Lung (tissue), 17 donors: ENCODE measurements at places on chromosomes 2 and 18. TPM values are rescaled to one million over a fixed set of nuclear protein-coding genes. Genes with fewer than 3 reads are reported as not detected.

- H3K27me3 ChIP-seq = no peaks in the 10 kb centered on the region
- no peak overlapping the region for H3K27ac ChIP-seq
- H3K4me3 ChIP-seq = no peak overlapping the region
- H3K36me3 ChIP-seq = peaks cover 7% of the 10 kb centered on the region
Observed at GRCh38 chr2:10614939-10615338, 74.8 kb downstream of the NOL10 start.

DNA sequence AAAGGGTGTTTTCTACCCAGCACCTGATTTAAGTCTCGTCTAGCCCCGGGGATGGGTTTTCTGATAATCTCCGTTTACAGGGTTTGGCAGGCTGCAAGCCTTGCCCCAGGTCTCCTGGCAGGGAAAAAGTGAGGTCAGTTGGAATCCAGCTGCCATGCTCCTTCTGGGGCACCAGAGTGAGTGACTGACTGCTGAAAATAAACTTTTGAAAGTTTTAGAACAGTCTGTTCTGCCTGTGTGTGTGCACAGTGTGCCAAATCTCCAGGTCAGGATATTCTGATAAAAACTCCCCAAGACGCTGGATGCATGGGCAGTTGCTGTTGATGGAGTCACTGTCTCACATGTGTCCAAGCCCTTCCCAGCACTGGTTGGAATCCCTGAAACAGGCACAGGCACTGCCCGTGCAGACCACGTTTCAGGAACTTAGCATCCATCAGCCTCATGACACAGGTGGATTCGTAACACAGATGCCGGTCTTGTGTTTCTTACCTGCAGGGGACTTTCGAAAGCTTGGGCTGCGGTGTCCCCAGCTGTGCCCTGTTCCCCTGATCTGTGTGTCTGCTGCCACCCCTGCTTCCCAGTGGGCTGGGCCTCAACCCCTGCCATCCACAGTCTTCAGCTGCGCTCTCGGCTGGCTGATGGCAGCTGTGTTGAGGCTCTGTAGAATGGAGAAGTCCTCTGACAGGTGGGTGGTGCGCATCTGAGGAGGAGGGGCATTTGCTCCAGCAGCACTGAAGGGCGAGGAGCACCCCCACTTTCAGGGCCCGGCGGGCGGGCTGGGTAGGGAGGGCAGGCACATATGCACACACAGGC, 65.0 kb downstream of the SH3RF3 start:
- H3K36me3 ChIP-seq = no peaks in the 10 kb centered on the region
- no peak overlapping the region for H3K27ac ChIP-seq
- no peak for DNase-seq

DNA sequence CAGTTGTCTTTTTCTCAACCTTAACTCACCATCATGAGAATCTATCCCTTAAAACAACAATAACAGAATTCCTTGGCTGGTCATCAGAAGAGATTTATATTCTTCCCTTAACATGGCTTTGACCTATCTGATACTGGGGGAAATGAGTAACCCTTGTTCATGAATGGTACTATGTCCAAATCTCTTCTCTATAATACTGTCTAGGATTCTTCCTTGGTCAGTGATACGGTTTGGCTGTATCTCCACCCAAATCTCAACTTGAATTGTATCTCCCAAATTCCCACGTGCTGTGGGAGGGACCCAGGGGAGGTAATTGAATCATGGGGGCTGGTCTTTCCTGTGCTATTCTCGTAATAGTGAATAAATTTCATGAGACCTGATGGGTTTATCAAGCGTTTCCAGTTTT, 282.0 kb upstream of the SIX2 start:
- H3K36me3 ChIP-seq = no peaks in the 10 kb centered on the region
- H3K4me3 ChIP-seq = no peak overlapping the region
- no peak overlapping the region for H3K27ac ChIP-seq
- no peaks in the 10 kb centered on the region for H3K4me1 ChIP-seq

GRCh38 chr2:225010804-225011203, 31.5 kb downstream of the DOCK10 start:
- H3K4me1 ChIP-seq = no peaks in the 10 kb centered on the region
- no peak overlapping the region for H3K4me3 ChIP-seq
- no peaks in the 10 kb centered on the region for H3K36me3 ChIP-seq
- no peak overlapping the region for H3K27ac ChIP-seq
- no peaks in the 10 kb centered on the region for H3K27me3 ChIP-seq
- DNase-seq = no peak

DNA sequence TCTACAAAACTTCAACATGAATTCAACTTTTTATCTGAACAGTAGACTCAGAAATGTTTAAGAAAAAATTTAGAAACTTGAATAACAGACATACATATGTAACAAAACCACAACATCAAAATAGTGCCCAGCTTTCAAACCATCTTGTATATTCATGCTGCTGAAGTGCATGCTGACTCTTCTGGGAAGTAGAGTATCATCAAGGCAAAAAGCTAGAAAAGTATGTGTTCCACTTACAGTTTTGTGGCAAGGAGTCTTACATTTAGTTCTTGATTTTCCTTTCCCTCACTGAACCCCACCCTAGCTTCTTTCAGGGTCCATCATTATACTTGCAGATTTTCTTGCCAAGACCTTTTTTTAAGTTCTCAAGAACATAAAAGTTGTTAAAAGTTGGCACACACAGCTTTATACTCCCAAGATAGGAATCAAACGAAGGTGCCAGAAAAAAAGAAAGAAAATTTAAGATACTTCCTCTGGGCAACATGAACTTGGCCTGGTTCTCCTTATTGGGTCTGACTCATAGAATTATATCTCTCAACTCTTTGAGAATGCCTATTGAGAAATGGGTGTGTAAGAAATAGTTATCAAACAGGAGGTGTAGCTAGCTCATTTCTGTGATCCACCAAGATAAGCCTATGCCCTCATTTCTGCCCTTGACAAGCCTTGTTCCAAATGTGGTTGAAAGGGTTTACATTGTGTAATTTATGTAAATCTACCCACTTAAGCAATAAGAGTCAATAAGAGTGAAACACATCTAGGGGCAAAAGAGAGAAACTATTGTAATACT, 667.6 kb upstream of the ACVR2A start:
- no peak overlapping the region for H3K27ac ChIP-seq
- no peaks in the 10 kb centered on the region for H3K4me1 ChIP-seq
- H3K4me3 ChIP-seq = no peak overlapping the region
- DNase-seq = no peak

DNA sequence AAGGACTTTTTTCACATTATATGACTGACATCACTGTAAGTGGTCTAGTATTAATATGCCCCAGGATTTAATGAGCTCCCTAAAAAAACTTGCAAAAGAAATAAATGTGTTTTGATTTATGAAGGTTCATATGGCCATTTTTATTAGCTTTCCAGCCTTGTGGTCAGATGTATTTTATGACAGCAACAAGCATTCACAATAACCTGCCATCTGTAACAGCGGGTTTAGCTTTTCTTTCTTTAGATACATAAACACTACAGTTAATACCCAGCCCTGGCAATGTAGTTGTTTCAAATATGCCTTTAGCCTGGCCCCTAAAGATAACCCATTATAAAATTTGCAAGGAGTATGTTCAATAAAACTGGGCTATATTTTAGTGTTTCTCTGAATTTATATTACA, 1063.8 kb downstream of the SOCS6 start:
- H3K4me3 ChIP-seq = no peak overlapping the region
- no peaks in the 10 kb centered on the region for H3K4me1 ChIP-seq
- no peaks in the 10 kb centered on the region for H3K36me3 ChIP-seq
- DNase-seq = no peak
- H3K27me3 ChIP-seq = no peaks in the 10 kb centered on the region

DNA sequence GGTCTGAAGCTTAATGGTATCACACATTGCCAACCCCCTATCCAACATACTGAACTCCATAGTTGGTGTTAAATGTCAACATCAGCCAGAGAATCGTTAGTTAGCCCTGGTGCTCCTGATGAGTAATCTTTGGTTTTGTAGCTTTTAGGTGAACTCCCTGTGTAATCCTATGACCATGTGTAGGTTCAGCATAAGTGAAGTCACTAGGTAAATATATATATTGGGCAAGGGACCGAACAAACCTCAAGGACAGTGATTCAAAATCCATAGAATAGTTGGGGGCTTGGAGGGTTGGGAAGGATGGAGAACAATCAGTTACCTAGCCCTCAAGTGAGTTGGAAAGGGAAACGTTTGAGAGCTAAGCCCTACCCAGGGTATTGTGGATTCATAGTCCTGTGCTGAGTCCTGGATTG, 16.0 kb upstream of the AP1S3 start:
- H3K36me3 ChIP-seq = no peaks in the 10 kb centered on the region
- no peak overlapping the region for H3K27ac ChIP-seq
- DNase-seq = no peak

DNA sequence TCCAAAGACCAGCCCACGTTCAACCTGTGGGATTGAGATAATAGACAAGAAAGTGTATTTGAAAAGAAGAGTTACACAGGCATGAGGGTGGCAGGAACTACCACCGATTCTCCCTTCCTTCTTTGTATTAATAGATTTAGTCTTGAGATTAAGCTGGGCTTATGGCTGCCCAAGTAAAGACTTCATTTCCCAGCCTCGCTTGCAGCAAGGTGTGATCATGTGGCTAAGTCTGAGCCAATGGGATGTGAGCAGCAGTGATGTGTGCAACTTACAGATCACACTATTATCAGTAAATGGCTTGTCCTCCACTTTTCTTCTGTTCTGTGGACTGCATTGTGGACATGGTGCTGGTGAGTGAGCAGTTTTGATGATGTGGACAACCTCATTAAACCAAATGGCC, 101.7 kb downstream of the POLR1A start:
- H3K27me3 ChIP-seq = no peaks in the 10 kb centered on the region
- no peaks in the 10 kb centered on the region for H3K36me3 ChIP-seq
- H3K27ac ChIP-seq = no peak overlapping the region
- no peak for DNase-seq
- H3K4me3 ChIP-seq = no peak overlapping the region
- H3K4me1 ChIP-seq = peaks cover 6% of the 10 kb centered on the region

DNA sequence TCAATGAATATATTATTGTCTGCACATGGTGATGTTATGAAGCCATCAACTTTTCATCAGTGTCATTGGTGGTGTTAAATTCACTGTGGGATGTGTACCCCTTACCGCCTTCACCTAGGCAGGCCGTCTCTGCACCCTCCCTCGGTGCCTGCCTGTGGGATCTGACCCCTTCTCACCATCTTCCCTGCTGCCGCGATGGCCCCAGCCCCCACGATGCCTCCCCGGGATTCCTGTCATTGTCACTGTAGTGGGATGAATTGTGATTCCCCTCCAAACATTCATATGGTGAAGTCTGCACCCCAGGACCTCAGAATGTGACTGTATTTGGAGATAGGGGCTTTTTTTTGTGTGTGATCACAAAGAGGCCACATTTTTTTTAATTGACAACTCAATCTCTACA, 198.3 kb upstream of the HS6ST1 start:
- H3K27me3 ChIP-seq = no peaks in the 10 kb centered on the region
- no peak overlapping the region for H3K27ac ChIP-seq

DNA sequence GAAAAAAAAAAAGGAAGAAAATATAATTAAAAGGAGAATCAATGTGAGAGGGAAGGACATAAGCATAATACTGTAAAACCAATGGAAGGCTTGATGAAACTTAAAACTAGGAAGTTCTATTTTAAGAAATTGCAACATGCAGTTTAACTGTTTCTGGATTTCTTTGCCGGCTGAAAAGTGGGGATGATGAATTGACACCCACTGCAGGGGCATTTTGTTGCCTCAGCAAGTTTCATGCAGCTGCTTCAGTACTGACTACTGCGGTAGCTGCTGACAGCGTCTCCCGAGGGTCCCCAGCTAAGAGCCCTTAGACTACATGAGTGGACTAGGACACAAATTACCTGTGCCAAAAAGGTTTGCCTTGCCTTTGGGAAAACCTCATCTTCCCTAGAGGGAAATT, 69.2 kb downstream of the B3GNT2 start:
- H3K4me3 ChIP-seq = no peak overlapping the region
- peaks cover 9% of the 10 kb centered on the region for H3K4me1 ChIP-seq
- no peak overlapping the region for H3K27ac ChIP-seq
- no peaks in the 10 kb centered on the region for H3K36me3 ChIP-seq

- peaks cover 2% of the 10 kb centered on the region for H3K4me1 ChIP-seq
- peak overlapping the region; percentile 56 for H3K27ac ChIP-seq
- no peak overlapping the region for H3K4me3 ChIP-seq
- peaks cover 59% of the 10 kb centered on the region for H3K36me3 ChIP-seq
Observed at GRCh38 chr18:55252053-55252675, 292.9 kb upstream of the CCDC68 start.

DNA sequence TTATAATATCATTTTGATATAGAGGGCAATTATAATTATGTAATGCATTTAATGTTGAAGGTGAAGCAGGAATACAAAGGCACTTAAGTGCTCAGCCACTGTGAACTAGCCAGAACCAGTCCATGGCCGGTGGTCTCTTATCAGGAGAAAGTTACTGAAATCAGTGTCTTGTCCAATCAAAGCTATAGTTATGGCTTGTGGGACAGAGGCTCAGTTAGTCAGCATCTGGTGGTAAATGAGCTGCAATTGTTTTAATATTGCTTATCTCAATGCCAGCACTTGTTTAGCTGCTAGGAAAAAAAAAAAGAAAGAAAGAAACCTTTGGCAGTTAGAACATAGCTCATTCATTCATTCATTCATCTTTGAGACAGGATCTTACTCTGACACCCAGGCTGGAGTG, 3.8 kb upstream of the ALS2 start:
- no peaks in the 10 kb centered on the region for H3K36me3 ChIP-seq
- H3K27ac ChIP-seq = no peak overlapping the region
- no peak for DNase-seq
- no peaks in the 10 kb centered on the region for H3K4me1 ChIP-seq
- H3K4me3 ChIP-seq = no peak overlapping the region

- no peaks in the 10 kb centered on the region for H3K4me1 ChIP-seq
- no peak overlapping the region for H3K27ac ChIP-seq
- DNase-seq = peak; percentile 67
- no peak overlapping the region for H3K4me3 ChIP-seq
Observed at GRCh38 chr2:47767880-47768609, 14.9 kb upstream of the MSH6 start.

DNA sequence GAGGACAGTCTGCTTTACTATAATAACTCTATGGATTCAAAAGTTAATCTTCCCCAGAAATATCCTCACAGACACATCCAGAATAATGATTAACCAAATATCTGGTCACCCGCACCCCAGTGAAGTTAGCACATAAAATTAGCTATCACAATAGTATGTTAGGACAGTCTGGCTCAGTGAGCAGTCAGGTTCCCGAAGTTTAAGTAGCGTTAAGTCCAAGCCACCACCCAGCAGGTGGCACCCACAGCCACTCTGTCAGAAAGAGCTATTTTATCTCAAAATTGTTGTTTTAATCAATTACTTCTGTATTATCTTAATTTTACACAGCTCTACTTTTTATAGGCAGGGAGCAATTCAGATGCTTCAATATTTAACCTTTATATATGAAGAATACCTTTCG, 537.5 kb downstream of the MBD2 start:
- H3K27me3 ChIP-seq = no peaks in the 10 kb centered on the region
- no peaks in the 10 kb centered on the region for H3K36me3 ChIP-seq
- no peaks in the 10 kb centered on the region for H3K4me1 ChIP-seq
- no peak overlapping the region for H3K27ac ChIP-seq
- no peak for DNase-seq

The CSRNP3 gene
- 2.5 TPM for total RNA-seq

The STRN gene
- 35.9 TPM for total RNA-seq

The BOLL gene
- total RNA-seq = not detected

The EN1 gene
- total RNA-seq = not detected
